ENCODE measurements at places on chromosomes 2 and 18.

DNA sequence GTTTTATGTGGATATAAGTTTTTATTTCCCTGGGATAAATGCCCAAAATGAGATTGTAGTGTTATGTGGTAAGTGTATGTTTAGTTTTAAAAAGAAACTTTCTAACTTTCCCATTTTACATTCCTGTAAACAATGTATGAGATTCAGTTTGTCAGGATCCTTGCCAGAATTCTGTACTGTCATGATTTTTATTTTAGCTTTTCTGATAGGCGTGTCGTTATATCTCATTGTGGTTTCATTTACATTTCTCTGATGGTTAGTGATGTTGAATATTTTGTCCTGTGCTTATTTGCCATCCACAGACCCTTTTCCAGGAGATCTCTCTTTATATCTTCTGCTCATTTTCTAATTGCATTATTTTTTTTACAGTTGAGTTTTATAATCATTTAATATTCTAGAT is 245.6 kb upstream of the CDH2 start:
- DNase-seq = no peak

DNA sequence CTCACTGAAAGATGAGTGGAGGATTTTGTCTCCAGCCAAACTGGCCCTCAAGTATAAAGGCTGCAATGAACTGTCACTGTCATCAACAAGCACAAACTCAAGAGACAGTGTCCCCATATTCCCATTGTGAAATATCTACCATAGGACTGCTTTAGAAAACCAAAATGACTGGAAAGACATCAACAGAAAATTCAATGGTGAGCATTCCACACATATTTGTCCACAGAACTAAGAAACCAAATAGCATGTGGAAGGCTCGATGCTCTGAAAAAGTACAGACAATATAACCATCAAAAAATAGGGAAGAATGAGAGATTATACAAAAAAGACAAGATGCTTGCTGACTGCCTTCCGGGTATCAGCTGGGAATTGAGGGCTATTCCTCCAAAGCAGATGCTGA is 37.6 kb downstream of the TGFBRAP1 start:
- no peak for DNase-seq

DNA sequence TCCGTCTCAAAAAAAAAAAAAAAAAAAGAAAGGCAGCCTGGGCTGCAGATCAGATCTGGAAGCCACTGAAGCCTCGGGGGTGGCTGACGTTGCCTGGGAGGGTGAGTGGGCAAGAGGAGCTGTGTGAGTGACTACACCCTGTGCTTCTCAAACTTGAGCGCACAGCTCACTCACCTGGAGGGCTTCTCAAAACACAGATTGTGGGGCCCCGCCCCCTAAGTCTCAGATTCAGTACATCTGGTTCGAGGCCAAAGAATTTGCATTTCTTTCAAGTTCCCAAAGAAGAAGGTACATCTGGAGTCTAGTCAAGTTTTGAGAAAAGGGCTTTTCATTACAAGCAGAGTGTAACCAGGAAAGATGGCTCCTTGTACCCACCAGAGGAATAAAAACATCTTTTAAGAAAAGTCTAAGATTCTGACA is 97.7 kb upstream of the CAB39 start:
- no peak for DNase-seq

DNA sequence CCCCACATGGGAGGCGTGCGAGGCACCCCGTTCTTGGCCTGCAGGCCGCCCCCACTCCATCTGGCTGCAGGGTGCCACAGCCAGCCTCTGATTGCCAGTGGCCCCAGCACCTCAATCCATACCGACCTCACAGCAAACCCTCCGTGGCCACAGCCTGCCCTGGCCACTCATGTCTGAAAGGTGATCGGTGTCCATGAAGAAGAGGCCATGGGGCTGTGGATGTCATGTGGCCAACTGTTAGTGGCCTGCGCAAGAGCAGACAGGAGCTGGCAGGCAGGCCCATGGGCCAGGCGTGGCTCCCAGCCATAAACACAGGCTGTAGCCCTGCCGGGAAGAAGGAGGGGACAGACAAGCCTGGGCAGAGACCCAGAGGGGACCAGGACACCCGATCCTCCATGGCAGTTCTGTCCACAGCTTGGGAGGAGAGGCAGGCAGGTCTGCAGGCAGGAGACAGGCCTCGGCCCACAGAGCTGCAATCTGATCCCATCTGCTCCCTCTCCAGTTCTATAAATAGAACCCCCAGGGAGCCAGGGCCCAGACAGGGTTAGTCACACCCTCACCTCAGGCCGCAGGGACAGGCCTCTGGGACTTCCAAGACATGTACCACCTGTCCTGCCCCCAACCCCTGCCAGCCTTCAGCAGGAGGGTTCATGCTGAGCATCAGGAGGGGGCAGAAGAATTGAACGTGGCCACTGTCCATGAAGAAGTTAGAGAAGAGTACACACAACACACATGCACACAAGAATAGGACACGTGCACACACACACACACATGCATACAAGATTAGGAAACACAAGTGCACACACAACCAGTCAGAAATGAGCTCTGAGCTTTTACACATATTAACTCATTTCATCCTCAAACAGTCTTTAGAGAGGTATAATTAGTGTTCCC is 16.9 kb downstream of the STEAP3 start:
- peak; percentile 34 for DNase-seq

DNA sequence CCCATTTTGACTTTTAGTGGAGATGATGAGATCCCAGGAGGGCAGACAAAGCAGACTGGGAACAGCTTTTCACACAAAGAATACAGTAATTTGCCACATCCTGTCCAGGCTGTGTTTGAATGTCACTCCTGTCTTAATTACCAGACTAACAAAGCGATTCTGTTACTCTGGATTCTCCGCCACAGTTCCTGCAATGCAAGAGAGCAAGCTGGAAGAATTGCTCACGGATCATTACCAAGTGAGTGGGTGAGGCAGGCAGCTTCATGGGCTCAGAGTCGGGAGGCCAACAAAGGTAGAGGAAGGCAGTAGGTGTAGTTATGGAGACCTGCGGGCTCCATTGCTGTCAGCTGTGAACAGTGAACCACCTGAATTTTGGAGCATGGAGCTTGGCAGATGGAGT is 250.5 kb upstream of the ATP5MC3 start:
- DNase-seq = no peak

- DNase-seq = no peak
Measured at GRCh38 chr2:24626131-24626530, 135.1 kb downstream of the NCOA1 start.
